ENCODE measurements at places on chromosomes 12 and 14. TPM values are rescaled to one million over a fixed set of nuclear protein-coding genes. Genes with fewer than 3 reads are reported as not detected.

Gene RGS6
- total RNA-seq, result 0.42 TPM

GRCh38 chr12:16939871-16940306 is 333.9 kb upstream of the LMO3 start:
- DNase-seq, result no peak

DNA sequence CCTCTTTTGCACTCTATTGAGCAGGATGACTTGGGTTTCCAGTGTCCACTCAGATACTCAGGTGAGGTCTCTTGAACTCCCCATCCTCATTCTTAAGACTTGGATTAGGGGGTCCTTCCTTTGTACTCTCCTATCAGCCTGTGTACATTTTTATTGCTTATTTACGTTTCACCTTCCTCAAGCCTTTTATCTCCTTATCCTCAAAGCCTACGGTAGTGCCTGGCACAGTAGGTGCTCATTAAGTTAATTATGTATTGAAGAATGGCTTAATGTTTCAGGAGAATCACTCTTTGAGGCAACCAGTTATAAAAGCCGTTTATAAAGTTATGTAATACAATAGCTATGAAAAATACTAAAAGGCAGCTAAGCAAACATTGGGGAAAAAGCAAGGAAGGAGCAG is 315.7 kb downstream of the NPAS3 start:
- DNase-seq, result no peak

Gene BCL2L2
- 30.2 TPM for total RNA-seq

- no peak for DNase-seq
These were observed 348.9 kb upstream of the FAR2 start for GRCh38 chr12:28800129-28800528.

GRCh38 chr14:80699861-80700260 is 241.7 kb downstream of the CEP128 start:
- DNase-seq, result no peak

Data from psoas muscle (tissue), 8 donors.